Mesenteric fat pad (tissue), 1 donor: ENCODE measurements at places on chromosomes 5 and 9. TPM values are rescaled to one million over a fixed set of nuclear protein-coding genes. Genes with fewer than 3 reads are reported as not detected.
A peak's percentile ranks its signal among the peaks of the same experiment; 100 is the strongest.

The RNF180 gene
- total RNA-seq: 13.0 TPM

The PLPPR1 gene
- not detected for total RNA-seq

The IQGAP2 gene
- total RNA-seq: 28.5 TPM

The FAXDC2 gene
- total RNA-seq: 13.2 TPM

The MEIKIN gene
- 1.0 TPM for total RNA-seq

The CD14 gene
- 224 TPM for total RNA-seq

The FAM151B gene
- 4.0 TPM for total RNA-seq

The NSG2 gene
- total RNA-seq: 0.16 TPM

The ALDH1A1 gene
- total RNA-seq: 136 TPM

The PDCD1LG2 gene
- 3.6 TPM for total RNA-seq

The OTP gene
- total RNA-seq: not detected

The KIF20A gene
- not detected for total RNA-seq

The IL13 gene
- total RNA-seq: not detected

The SPAAR gene
- 25.3 TPM for total RNA-seq

The DNAH5 gene
- 0.35 TPM for total RNA-seq

DNA sequence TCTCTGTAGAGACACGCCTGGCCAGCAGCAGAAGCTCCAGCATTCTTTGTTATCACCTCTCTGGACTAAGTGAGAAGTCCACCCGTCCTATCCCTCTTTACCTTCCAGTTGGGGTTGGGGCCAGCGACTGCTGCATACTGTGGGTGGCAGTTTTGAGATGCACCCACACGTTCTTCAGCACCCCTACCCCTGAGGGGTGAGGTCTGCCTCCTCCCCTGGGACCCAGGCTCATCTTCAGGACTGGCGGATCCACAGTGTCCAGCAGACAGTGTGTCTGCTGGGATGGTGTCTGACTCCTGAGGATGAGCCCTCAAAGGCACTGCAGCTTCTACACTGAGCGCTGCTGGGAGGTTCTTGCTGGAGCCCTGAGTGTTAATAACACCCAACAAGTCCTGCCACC is 78.8 kb downstream of the GADD45G start:
- DNase-seq: no peak

DNA sequence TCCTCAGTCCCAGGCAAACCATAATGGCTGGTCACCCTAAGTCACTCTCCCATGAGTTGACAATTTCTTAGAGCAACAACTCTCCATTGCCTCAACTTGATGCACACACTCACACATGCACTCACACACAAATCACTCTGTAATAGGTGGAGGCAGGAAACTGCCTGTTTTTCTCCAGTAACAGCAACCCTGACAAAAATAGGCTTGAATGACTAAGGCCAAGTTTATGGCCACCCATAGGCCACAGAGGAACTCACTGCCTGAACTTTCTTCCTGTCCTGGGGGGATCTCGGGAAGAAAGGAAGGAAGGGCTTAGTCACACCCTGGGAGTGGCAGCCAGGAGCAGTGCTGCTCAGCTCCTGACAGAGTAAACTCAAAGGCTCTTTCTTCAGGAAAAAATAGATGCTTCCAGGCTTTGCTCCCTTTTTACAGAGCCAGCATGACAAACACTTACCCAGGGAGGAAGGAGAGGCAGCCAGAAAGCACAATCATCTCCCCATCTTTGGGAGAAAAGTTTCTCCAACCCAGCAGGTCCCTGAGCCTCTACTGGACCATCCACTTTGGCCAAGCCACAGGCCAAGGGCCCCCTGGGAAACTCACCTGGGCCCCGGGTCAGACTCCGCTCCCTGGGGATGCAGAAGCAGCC is 368 bp downstream of the SH3TC2 start:
- no peak for DNase-seq

- no peak for DNase-seq
Observed at GRCh38 chr5:135269931-135270421, 129.1 kb downstream of the MACROH2A1 start.

DNA sequence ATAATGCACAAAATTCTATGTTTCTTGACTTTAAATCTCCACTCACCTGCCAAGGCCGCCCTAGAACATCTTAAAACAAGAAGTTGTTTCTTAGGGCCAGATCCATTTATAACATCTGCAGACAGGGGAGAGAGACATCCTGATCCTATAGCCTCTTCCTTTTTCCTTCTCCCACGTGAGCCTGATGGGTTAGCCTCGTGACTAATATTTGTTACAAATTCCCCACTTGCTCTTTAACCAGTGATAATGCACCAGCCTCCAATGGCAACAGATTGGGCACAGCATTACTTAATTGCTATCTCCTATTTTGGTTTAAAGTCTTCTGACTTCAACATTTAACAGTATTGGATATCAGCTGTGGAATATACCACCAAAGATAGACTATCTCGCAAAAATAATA is 196.5 kb downstream of the GADD45G start:
- DNase-seq: no peak

GRCh38 chr5:5497152-5497788 is 74.8 kb downstream of the ICE1 start:
- no peak for DNase-seq

- no peak for DNase-seq
Observed at GRCh38 chr5:174920906-174921550, 196.6 kb downstream of the MSX2 start.

DNA sequence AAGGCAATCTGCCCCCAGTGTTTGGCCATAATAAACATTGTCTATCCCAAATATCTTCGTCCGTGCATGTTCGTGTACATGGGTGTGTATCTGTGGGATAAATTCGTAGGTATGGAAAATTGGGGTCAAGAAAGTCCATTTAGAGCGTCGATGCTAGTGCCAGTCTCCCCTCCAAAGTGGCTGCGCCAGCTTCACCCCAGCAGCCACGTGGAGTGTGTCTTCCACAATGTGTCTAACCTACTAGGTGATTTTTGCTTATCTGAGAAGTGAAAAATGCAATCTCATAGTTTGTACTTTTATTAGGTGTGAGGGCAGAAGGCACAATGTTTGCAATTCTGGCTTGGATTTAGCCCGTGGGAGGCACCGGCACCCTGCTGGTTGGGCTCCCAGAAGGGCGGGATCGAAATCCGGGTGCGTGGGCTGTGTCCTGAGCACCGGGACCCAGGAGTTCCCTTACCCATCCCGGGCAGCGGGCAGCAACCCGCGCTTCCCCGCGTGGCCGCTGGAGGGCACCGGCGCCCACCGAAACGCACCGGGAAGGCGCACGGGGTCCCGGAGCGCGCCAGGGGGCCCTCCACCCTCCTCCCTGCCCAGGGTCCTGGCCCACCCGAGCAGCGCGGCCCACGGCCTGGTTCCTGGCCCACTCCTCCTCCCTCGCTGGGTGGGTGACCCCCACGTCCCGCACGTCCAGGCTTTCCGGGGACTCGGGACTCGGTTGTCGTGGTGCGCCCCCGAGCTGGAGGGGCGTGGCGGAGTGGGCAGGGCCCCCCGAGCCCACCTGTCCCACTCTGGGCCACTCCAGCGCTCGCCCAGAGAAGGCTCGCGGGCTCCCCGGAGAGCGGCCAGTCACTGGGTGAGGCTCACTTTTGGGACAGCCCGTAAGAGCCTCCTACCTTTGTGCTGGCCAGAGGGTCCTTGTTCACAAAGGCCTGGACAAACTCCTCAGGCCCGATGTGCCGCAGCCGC is 55.4 kb upstream of the RNF130 start:
- peak; percentile 88 for DNase-seq

- DNase-seq: no peak
Observed at GRCh38 chr5:88813244-88813643, 69.7 kb downstream of the MEF2C start.

DNA sequence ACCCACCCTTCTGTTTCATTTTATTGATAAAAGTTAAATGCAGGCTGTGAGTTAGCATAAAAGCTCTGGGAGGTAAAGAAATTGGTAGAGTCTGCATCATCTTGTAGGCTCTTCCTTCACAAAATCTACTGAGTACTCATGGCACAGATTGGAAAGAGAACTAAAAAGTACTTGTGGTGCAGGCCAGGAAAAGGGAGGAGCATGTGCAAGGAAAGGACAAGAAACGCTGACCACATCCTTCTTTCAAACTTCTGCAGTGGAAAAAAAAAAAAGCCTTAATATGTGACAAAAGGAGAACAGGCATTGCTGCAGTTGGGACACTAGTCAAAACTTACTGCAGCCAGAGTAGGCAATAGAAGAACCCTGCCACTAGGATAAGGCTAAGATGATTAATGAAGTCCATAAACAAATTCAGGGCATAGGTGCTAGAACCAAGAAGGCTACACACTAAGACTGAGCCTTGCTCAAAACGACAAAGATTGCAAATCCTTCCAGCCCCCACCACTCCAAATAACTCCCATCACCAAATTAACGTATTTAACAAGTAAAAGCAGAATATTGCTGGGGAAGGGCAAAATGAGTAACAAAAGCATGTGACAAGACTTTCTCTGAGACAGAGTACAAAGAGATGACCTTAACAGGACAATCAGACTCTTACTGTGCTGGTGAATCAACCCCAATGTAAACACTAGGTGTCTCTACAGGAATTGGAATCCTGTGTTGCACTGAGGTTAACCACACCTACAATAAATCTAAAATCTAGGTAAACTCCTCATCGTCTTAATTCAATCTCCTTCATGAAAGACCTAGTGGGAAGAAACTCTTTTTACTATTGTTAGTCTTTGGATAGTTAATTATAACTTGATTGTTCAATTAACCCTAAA is 1024.8 kb downstream of the TLE1 start:
- no peak for DNase-seq

- no peak for DNase-seq
Observed at GRCh38 chr5:44952376-44952775, 143.6 kb downstream of the MRPS30 start.

- DNase-seq: no peak
Observed at GRCh38 chr5:151028717-151029116, 8.3 kb downstream of the GPX3 start.

DNA sequence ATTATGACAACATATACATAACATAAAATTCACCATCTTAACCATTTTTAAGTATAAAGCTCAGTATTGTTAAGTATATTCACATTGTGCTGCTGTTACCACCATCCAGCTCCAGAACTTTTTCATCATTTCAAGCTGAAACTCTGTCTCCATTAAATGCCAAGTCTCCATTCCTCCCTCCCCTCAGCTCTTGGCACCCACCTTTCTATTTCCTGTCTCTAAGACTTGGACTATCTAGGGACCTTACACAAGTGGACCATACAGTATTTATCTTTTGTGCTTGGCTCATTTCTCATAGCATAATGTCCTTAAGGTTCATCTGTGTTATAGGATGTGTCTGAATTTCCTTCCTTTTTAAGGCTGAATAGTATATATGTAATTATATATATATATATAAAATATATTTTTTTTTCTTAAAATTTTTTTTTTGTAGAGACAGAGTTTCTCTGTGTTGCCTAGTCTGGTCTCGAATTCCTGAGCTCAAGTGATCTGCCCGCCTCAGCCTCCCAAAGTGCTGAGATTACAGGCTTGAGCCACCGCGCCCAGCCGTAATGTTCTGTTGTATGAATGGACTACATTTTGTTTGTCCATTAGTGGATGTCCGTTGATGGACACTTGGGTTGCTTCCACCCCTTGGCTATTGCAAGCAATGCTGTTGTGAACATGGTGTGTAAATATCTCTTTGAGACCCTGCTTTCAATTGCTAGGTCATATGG is 72.3 kb downstream of the EHMT1 start:
- DNase-seq: no peak

DNA sequence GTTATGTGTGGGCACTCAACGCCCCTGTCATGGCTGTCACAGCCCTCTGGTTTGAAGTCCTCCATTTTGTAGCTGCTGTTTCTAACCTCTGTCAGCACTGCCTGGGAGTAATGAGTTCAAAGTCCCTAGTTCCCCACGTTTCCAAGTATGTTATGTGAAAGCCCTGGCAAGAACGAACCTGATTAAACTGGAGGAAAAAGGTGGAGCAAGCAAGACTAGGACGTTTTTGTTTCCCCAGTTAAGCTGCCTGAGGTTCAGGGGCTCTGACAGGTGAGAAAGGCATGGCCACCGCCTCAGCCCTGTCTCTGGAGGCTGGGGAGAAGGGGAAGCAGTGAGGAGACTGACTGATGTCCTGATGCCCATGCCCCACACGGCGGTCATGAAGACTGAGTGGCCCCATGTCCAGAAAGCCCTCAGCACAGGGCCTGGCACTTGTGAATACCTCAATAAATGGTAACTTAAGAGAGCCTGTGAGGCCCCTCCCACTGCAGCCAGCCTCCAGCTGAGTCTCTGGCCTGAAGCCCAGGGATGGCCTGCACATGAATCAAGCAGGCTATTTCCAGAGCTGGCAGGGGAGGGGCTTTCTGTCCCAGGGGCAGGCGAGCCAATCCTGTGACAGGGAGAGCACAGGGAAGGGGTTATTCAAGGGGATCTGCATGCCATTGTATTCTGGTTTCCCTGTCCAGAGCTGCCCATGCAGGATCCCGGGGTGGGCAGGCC is 61.8 kb downstream of the PFDN1 start:
- peak; percentile 93 for DNase-seq

DNA sequence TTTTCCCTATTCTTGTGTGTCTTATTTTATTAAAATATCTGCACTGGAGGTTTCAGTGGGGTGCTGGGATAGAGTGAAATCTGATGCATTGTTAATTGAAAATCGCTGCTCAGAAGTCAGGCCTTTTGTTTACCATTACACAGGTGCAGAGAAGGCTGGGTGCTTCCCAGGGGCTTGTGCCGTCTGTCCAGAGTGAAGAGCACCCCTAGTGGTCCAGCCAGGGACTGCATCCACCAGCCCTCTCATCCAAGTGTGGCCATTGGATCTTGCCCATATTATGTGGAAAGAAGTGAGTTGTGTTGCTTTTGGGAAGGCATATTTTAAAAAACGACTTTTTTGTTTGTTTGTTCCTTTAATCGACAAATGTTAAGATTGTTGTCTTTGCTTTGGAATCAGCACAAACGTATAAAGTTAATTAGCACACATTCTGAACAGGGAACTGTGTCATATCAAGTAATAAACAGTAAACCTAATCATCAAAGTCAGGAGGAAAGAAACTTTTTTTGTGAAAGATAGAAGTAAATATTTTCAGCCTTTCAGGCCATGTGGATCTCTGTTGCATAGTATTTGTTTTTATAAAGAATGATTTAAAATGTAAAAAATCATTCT is 315.6 kb downstream of the MTRR start:
- no peak for DNase-seq

DNA sequence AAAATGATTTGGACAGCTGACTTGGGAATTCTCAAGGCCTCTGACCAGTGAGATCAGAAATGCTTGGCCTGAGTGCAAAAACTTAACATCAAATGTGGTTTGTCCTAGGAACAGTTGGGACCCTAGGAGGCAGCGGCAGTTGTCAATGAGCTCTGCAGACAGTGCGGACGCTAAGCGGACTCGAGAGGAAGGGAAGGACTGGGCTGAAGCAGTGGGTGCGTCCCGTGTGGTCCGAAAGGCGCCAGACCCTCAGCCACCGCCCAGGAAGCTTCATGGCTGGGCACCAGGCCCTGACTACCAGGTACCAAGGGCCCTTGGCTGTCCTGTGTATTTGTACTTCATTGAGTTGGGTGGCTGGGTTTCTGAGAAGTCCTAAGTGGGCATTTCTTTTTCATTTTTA is 43.7 kb upstream of the POMT1 start:
- DNase-seq: peak; percentile 33

GRCh38 chr5:19767987-19768386 is 220.0 kb downstream of the CDH18 start:
- DNase-seq: no peak

GRCh38 chr5:68369023-68369359 is 153.4 kb downstream of the PIK3R1 start:
- no peak for DNase-seq

GRCh38 chr9:79858508-79858907 is 286.7 kb downstream of the TLE4 start:
- no peak for DNase-seq
